ENCODE measurements at places on chromosomes 3 and 15.
A peak's percentile ranks its signal among the peaks of the same experiment; 100 is the strongest.

DNA sequence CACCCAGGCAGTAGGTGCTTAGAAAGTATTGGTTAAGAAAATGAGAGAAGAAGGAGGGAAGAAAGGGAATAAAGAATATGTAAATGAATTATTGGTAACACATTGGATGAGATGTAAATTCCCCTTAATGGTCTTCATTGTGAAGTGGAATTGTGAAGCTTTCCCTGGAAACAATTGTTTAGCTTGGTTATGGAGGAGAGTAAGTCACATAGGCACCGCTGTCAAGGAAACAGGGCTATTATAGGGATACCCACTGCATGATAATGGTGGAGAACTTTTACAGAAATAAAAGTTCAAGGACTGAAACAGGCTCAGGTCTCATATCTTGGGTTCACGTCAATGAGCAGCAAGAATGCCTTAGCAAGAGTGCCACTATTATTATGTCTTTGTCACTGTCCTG, 9.5 kb downstream of the SYNPR start:
- no peak for DNase-seq

- no peak for DNase-seq
These were observed 13.9 kb downstream of the AADAC start for GRCh38 chr3:151827816-151828215.

- peak; percentile 8 for DNase-seq
These were observed 3.6 kb upstream of the SMAD6 start for GRCh38 chr15:66698318-66698961.

DNA sequence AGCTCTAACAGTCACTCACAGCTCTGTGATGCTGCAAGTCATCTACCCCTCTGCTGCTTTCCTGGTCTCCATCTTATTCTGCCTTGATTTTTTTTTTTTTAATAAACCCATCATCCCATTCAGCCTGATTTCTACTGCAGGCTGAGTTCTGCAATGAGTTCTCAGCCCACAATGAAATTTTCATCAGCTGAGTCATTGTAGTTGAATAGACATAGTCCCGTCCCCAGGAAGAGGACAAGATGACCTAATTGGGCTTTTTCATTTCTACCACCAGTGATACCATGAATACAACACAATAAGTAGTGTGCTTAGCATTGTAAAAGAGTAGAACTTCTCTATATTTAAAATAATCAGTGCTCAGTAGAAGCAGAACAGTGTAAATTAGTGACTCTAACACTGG, 59.3 kb downstream of the C3orf85 start:
- no peak for DNase-seq

DNA sequence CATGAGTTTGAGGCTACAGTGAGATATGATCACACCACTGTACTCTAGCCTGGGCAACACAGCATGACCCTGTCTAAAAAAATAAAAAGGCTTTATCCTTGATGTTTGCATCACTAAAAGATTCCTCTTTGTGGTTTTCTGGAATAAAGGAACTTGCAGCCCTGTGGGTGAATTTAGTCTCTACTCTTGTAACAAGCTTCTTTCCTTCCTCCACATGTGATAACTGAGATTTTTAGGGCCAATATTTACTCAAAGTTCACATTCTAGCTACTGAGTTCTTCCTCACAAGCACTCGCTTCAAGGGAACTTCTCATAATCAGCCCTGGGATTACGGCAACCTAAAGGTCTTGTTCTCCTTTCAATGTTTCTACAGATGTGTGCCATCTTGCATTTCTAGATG, 24.6 kb downstream of the COMMD2 start:
- no peak for DNase-seq

GRCh38 chr3:186583831-186584230, 13.3 kb downstream of the DNAJB11 start:
- no peak for DNase-seq

GRCh38 chr15:70833861-70834765, 19.8 kb downstream of the LARP6 start:
- DNase-seq = no peak

GRCh38 chr3:53199834-53200233, 38.8 kb downstream of the PRKCD start:
- no peak for DNase-seq

DNA sequence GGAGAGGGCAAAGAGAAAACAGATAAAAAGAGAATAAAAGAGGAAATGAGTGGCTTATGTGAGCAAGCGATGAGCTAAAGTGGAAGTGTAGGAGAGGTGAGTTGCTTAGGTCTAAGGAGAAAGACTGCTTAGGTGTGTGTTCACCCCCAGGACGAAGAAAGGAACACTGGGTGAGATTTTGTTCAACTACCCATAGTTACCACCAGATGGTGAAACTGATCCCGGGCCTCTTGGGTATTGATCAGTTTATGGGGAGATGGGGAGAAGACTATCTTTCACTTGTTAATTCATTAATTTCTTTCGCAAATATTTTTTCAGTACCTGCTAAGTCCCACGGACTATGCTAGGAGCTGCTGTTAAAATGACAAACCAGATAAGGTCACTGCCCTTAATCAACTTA, 33.9 kb downstream of the GAP43 start:
- DNase-seq = no peak

DNA sequence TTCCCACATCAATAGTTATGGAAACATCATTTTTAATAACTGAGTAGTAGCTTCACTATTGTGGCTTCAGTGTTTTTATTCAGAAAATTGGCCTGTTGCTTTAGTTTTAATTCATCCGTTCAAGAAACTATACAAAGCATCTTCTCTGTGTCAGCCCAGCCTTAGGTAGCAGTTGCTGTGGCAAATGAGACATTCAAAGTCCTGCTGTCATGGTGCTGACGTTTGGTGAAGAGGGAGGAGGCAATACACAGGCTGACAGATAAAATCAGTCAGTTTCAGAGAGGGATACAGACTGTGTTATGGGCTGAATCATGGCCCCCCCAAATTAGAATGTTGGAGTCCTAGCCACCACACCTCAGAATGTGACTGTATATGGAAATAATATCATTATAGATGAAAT, 56.5 kb downstream of the SLC7A14 start:
- no peak for DNase-seq

DNA sequence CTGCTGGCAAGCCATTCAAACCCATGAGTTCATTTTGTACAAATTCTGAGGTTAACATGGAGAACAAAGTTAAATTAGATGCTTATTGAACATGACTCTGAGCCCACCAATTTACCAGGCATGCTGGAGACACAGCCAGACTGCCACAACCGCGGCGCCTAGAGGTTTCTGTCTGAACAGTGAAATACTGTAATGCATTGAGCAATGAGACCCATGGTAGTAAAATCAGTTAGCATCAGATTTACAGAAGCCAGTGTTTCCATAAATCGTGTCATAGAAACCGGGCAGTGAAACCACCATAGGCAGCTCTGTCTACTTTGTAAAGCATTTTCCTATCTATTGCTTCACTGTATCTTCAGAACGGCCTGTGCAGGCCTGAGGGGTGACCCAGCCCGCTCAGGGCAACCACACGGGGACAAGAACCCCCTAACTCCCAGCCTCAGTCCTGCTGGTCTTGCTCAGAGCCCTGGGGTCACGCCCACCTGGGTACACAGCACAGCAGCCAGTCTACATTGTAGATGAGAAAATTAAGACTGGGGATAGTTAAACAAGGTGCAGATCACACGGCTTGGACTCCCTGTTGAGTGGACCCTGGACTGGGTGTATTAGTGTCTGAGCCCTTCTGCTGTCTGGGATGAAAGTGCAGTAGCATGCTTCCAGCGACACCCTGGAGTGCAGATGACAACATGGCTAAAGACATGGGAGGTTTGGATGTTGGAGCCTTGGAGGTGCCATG, 44.2 kb downstream of the MGLL start:
- no peak for DNase-seq

DNA sequence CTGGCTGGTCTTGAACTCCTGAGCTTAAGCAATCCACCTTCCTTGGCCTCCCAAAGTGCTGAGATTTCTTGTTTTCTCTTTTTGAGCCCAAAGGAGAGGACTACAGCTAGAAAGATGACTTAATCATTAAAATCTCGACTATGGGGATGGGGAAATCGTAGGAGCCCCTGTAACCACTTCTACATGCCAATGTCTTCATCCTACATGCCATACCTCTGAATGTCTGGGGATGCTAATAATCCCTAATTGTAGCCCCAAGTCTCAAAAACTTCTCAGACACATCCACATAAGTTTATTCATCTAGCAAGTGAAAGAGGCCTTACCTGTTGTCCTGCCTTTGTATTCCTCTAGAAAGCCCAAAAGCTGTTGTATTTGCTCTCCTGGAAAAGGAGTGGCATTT, 3.7 kb upstream of the RHOV start:
- no peak for DNase-seq

GRCh38 chr15:88209111-88209510, 47.4 kb downstream of the NTRK3 start:
- no peak for DNase-seq

DNA sequence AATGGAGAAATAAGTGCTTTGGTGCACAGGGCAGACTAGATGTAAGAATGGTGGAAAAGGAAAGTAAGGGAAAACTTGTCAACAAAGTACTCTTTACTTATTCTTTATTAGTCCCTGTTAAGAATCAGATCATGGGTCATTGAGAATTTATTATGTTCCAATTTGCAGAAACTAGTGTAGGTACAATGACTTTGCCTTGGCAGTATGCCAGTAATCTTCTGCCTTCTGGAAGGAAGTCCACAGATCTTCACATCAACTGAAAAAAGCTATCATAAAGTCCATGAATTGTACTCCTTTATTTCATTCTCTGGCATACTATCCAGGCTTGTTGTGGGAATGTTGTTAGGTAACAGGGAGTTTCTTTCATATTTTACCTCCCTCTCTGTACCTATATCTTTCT, 88.2 kb upstream of the FLNB start:
- no peak for DNase-seq

DNA sequence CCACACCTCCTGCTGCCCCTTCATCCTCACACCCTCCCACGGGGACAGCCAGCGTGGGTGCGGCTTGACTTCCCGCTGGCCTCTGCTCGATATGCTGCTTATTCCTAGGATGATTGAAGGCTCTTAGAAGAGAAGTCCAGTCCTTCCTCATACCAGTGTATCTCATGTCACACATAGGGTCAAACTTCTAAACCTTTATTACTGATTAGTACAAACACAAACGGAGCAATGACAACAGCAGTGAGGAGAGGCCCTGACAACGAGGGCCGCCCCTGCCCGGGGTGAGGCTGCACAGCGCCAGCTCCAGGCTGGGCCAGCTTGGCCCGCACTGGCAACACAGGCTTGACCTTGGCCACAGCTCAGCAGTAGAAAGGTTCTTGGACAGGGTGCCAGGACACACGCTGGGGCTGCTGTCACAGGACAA, 3.7 kb downstream of the CIB1 start:
- DNase-seq = no peak

GRCh38 chr3:29447946-29448627, 167.2 kb downstream of the RBMS3 start:
- DNase-seq = no peak

DNA sequence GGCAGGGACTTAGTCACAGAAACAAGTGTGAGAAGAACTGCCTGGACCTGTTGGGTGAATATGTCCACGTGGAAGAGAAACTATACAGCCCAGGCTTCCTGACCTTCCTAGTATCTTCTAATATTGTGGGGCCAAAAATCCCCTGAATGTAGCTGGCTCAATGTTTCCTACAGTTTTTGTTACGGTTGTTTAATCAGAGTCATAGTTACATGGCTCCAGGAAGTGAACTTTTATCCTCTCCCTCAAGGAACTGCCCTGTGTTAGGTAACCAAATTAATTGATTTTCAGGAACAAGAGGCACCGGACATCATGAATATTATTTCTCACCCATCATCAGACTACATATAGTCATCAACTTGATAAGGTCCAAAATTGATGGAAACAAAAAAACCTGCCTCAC, 59.0 kb downstream of the ANXA2 start:
- DNase-seq = no peak

DNA sequence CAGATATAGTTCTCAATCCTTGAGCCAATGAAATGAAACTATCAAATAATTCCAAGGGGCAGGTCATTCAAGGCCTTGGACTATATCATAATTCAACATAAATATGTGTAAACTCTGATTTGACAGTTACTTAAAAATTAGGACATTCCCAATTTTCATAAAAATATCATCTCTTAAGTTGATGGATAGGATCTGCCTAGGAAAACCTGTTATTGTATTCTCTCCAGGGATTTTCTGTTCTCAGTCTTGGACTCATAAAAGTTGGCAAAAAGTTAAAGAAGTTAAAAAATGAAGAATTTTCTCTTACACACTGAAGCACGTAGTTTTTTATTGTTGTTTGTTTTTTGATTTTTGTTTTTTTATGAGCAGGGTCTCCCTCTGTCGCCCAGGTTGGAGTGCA, 109.0 kb downstream of the TP63 start:
- no peak for DNase-seq

GRCh38 chr15:87287156-87287555, 969.4 kb downstream of the NTRK3 start:
- DNase-seq = no peak

DNA sequence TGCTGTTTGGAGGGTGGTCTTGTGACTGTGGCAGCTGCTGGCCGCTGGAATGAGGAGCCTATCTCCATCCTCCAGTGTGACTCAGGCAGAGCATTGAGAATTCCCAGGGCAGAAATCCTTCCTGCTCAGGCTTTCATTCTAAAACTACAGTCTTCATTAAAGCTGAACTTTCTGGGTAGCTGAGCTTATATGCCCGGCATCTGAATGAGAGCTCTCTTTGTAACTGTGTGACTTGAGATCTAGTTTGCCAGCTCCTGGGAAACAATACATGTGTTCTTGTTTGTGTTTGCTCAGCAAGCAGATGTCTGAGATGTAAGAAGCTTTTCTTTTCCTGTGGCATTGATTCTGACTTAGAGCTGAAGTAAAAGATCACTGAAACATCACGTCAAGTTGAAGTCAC, 22.4 kb downstream of the RLBP1 start:
- no peak for DNase-seq

- DNase-seq = no peak
These were observed 65.6 kb upstream of the NEDD4 start for GRCh38 chr15:56058986-56059385.

- DNase-seq = no peak
These were observed 331.4 kb upstream of the CCDC54 start for GRCh38 chr3:107045791-107046190.

DNA sequence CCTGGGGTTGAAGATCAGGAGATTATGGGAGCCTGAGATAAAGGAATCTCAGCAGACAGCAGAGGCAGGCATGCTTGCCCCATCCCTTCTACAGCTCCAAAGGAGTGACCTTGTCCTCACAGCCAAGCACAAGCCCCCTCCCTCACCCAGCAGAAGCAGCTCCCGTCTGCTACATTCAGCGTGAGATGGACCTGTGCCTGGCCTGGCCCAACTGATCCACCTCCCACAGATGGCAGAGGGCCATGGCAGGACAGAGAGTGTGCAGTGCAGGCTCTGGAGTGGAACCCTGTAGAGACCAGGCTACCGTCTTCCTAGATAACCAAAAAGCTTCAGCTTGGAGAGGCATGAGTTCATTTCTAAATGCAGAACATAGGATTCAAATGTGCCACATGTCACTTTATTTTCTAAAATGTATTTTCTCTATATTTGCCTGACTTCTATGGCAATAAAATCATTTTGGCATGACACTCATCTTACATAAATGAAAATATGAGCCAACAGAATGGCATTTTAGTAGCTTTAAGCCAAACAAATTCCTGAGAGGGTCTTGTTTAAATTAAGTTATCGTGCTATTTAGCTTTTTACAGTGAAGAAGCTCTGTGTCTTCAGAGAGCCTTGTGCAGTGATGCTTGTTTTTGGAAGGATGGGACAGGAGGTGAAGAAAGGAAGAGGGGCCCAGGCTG, 43.7 kb downstream of the SLC12A8 start:
- no peak for DNase-seq

Data from NCI-H774 (cell line).